ENCODE measurements at places on chromosomes 4 and X.

GRCh38 chr4:76078033-76078613 is 3.6 kb downstream of the ART3 start:
- DNase-seq, result no peak

DNA sequence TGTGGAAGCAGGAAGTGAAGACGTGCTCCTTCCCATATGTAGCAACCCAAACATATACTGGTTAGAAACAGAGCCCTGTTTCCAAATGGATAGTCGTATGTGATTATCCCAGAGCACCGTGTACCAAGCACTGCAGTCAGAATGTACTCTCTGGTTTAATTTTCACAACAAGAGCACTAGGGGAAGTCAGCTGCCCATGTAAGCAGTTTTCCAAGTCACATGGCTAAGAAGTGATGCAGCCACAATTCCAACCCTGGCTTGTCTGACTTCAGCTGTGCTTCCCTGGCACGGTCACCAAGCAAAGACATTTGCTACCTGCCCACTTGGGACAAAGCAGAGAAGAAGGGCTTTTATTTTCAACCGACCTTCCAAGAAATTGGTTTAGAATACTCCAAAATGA is 28.2 kb upstream of the CEP135 start:
- DNase-seq, result no peak

- no peak for DNase-seq
Observed at GRCh38 chrX:136369377-136369776, 68.6 kb downstream of the ADGRG4 start.

GRCh38 chr4:139042981-139043460 is 27.4 kb downstream of the NOCT start:
- DNase-seq, result no peak

GRCh38 chr4:88318751-88319350 is 34.5 kb upstream of the PPM1K start:
- DNase-seq, result no peak

DNA sequence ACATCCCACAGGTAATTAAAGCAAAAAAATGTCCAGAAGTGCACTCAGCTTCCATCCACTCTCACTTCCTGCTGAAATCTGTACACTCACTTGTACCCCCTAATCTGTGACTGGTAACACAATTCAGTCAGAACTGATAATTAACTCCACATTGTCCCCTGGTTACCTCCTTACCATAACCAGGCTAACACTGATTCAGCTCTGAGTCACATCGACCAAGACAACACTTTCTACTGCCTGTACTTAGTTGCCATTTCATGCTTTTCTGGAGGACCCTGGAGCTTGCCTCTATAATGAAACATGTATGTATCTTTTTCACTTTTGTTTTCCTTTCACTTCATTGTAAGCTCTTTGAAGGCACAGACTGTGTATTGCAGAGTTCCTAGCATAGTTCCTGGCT is 130.9 kb upstream of the GABRG1 start:
- DNase-seq, result no peak

DNA sequence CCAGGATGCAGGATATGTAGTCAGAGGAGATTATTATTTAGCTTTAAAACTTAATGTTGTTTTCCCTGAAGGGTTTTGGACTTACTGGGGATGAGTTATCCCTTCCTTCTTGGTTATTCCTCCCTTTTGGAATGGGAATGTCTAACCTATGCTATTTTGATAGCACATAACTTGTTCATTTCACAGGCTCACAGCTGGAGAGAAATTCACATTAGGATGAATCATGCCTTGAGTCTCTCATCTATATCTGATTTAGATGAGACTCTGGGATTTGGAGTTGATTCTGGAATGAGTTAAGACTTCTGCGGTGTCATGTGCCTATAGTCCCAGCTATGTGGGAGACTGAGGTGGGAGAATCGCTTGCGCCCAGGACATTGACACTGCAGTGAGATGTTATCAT is 81.1 kb downstream of the ATP11C start:
- no peak for DNase-seq

DNA sequence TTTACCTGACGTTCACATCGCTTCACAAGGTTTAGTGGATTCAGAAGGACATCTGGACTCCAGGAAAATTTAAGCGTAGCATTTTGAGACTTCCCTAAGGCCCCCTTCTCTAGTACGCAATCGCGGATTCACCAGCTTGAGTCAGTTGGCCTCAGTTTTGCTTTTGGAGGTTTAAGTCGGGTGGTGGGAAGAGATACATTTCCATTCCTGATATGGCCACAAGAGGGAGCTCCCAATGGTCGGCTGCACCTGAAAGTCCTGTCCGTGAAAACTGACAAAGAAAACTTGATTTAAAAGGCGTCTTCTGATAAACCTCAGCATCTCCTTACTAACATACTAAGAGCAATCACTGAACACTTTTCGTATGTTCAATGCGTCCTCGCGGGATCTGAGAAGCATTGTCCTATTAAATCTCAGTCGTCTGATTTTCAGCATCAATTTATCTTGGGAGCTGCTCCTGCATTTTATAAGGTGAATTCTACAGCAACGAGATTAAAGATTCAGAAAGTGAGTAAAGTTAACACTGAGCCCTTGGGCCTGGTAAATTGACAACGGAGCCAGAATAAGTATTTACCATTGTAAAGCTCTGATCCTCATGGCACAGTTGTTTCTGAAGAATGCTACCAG is 50.6 kb downstream of the LGI2 start:
- DNase-seq, result peak; percentile 60

- no peak for DNase-seq
Observed at GRCh38 chr4:16659694-16660093, 238.8 kb downstream of the LDB2 start.

DNA sequence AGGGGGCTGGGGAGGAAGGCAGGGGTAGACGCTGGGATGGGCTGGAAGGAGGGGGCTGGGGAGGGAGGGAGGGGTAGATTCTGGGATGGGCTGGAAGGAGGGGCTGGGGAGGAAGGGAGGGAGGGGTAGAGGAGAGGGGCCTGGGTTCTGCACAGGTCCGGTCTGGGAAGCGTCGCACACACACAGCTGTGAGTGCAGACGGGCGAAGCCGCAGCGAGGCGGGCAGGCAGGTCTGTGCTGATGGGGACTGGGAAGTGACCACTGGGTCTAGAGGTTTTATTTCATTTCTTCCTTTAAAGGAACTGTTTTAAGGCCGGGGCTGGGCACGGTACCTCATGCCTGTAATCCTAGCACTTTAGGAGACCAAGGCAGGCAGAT is 69.1 kb upstream of the MXD4 start:
- no peak for DNase-seq

DNA sequence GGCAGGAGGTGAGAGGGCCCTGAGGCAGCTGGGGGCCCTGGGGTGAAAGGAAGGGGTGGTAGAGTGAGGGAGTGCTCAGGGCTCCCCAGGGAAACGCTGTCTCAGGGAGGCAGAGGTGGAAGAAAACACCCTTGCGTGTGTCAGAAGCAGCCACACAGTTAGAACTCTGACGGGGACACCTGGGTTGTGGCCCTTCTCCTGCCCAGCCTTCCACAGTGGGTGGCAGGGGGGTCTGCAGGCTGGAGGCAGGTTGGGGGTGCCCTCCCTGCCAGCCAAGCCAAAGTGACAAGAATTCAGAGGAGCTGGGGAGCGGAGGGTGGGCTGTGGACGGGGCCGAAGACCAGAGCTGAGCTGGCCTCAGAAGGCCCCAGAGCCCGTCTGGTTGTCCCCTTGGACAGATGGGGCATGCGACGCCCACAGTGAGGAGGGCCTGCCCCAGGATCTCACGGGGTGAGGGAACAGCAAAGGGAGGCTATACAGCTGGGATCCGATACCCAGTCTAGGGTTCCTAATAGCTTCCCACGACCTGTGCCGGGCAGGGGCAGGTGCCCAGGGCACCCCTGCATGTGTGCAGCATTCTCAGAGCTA is 105.2 kb upstream of the ADRA2C start:
- DNase-seq, result no peak

GRCh38 chr4:40829586-40829985 is 79.8 kb downstream of the NSUN7 start:
- no peak for DNase-seq

- no peak for DNase-seq
Observed at GRCh38 chr4:71130827-71131603, 137.6 kb downstream of the DCK start.

DNA sequence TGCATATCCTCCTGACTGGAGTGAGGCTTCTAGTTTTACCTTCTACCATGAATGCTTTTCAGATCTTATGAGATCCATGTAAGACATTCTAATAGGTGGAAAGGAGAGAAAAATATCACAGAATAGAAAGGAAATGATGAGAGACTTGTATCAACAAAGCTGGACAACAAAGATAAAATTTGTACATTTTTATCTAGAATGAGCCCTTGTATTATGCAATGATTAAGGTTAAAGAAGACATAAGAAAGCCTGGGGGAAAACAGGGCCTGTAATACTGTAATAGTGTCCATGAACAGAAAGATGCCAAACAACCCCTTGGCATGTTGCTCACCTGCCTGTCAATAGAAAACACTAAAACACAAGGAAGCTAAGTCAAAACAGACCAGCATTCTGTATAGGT is 44.2 kb upstream of the SCRG1 start:
- DNase-seq, result no peak

GRCh38 chr4:184380707-184381106 is 93.6 kb downstream of the IRF2 start:
- DNase-seq, result no peak

GRCh38 chr4:114132830-114133229 is 153.4 kb upstream of the ARSJ start:
- no peak for DNase-seq

DNA sequence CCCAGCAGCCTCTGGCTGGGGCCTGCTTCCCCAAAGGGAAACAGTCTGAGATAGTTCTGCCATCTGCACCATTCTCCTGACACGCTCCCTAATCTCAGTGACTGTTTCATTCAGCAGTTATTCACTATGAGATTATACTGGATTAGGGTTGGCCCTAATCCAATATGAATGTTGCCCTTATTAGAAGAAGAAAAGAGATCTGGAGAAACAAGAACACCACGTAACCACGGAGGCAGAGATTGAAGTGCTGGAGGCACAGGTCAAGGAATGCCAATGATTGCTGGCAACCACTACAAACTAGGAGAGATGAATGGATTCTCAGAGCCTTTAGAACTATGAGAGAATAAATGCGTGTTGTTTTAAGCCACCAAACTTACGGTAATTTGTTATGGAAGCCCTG is 7.4 kb downstream of the ACOX3 start:
- DNase-seq, result no peak

- no peak for DNase-seq
Observed at GRCh38 chr4:152682143-152682941, 2.5 kb upstream of the TMEM154 start.

DNA sequence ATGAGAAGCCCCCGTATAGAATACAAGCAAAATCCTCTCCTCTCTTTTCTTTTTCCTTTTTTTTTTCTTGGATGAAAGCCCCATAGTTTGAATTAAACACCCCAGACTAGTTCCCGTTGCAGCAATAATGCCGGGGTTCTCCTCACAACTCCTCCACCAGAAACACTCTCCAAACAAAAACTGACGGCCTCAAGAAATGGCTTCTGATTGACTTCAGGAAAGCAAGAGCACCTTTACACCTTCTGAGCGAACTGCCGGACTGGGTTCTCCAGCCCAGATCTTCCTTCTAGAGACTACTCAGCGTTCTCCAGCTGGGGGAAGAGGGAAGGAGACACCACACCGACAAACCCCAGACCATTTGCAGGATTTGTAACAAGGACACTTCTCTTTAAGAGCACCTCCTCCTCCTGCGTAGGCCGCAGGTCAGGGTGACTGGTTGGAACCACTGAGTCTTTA is 4.0 kb downstream of the HAND2 start:
- DNase-seq, result no peak

DNA sequence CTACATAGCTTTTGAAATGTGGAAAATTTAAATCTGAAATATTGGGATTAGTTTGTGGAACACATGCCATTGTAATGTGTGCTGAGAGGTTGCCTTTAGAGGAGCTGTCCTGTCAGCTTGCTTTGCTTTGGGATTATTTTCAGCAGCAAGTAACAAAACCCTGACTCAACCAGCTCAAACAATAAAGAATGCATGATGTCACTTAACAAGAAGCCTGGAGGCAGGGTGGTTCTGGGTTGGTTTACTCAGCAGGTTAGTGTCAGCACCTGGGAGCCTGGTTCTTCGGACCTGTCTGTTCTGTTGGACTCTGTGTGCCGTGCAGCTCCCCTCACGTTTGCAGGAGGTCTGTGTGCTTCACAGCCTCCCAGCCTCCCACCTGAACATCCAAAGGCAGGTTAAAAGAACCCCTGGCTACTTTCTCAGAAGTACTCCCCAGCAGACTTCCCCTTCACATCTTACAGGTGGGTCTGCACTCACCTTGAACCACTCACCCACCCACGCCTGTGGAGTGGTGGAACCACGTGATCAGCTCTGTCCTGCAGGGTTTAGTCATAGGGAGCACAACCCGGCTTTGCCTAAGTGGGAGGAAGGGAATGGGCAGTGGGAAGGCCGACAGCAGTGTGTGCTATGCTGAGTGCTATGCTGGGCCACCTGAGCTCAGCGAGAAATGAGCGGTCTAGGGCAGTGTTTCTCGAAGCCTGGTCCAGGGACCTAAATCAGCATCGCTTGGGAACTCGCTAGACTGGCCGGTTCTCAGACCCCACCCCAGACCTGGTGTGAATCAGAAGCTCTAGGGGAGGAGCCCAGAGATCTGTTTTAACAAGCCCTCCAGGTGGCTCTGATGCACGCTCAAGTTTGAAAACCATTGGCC is 20.4 kb downstream of the TMEM131L start:
- DNase-seq, result peak; percentile 28

DNA sequence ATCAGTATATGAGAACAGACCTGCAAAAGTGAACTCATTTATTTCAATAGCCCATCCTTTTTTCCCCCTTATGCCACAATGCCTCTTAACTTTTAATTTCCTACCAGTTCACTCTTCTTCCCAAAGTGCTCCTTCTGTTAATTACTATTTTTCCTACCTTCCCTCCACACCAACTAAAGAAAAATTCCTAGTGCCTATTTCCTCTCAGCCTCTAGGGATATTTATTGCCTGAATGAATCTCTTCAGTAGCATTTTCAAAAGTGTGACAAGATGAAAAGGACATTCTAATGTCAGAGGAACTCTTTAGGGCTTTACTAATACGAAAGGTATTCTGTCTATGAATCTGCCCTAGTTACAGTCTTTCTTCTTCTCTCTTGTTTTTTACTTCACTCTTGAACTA is 181.1 kb upstream of the SPRY1 start:
- DNase-seq, result no peak

- DNase-seq, result no peak
Observed at GRCh38 chr4:13243152-13243551, 241.0 kb downstream of the RAB28 start.

DNA sequence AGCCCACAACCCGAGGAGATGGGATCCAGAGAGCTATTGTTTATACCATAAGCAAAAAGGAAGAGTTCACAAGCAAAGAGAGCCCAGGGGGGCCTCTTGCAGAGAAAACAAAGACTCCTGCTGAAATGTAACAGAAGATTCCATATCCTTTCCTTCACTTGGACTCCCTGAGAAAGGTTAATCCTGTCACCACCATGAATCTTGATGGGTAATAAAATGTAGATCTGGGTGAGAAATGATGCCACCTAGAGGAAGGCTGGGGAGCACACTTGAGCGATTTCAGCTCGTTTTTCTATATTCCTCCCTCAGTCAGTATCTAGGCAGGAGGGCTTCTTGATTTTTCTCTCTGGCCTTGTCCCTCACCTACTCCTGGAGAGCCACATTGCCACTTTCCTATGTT is 10.2 kb upstream of the KCNE5 start:
- no peak for DNase-seq
